ENCODE measurements at places on chromosomes 7 and 10. TPM values are rescaled to one million over a fixed set of nuclear protein-coding genes. Genes with fewer than 3 reads are reported as not detected.

The SPDYE18 gene
- total RNA-seq: not detected

The PDE6C gene
- not detected for total RNA-seq

DNA sequence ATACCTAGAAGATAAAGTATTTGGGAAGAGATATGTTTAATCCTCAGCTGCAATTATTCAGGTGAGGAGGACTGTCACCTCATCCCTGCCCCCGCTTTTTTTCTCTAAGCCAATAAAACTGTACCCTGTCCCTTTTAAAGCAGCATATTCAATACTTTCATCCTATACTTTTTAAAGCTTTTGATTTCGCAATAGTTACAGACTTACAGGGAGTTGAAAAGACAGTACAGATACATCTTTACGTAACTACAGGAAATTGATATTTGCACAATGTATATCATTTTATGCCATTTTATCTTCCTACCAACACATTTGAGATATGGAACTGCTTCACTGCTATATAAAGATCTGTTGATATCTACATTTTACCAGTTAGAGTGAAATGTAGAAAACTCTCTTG, 47.6 kb downstream of the STK17A start:
- no peak for DNase-seq

GRCh38 chr7:111437736-111438135, 124.6 kb downstream of the IMMP2L start:
- DNase-seq: no peak

The GDF10 gene
- not detected for total RNA-seq

DNA sequence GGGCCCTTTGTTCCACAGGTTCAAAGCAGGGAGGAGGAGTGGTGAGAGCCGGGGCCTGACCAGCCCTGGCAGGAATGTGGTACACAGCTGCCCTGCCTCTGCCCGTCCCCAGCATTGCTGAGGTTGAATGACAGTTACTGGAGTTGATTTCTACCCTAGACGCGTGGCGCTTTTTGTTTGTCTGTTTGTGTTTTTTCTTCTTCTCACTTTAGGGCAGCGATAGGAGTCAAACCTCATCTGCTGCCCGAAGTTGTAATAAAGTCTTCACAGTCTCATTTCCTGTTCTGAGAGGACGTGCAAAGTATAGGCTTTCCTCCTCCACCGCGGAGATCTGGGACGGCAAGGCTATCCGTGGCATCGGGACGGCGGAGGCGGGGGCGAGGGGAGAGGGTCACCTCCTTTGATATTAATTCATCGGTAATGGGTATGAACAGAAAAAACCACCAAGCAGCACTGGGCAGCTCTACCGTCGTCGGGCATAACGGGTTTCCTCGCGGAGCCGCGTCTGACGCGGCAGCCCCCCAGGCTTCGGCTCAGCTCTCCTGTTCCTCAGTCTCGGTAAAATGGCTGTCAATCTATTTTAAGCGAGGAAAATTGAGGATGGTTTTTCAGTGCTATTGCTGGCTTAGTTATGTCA, 160.8 kb downstream of the LRMDA start:
- DNase-seq: no peak

Data from HT-29 (cell line).